Suprapubic skin (tissue), 4 donors: ENCODE measurements at places on chromosomes 2 and 18.

- H3K27me3 ChIP-seq, result no peaks in the 10 kb centered on the region
- H3K4me3 ChIP-seq, result no peak overlapping the region
- DNase-seq, result no peak
- H3K27ac ChIP-seq, result no peak overlapping the region
- no peaks in the 10 kb centered on the region for H3K4me1 ChIP-seq
- H3K36me3 ChIP-seq, result no peaks in the 10 kb centered on the region
Observed at GRCh38 chr2:47644351-47644750, 138.6 kb upstream of the MSH6 start.

- DNase-seq, result no peak
- H3K27ac ChIP-seq, result no peak overlapping the region
- no peaks in the 10 kb centered on the region for H3K36me3 ChIP-seq
- no peaks in the 10 kb centered on the region for H3K27me3 ChIP-seq
- no peaks in the 10 kb centered on the region for H3K4me1 ChIP-seq
Observed at GRCh38 chr2:139411236-139411635, 631.0 kb upstream of the NXPH2 start.

- no peak for DNase-seq
- H3K4me3 ChIP-seq, result no peak overlapping the region
- peaks cover 70% of the 10 kb centered on the region for H3K4me1 ChIP-seq
- no peaks in the 10 kb centered on the region for H3K27me3 ChIP-seq
- no peaks in the 10 kb centered on the region for H3K36me3 ChIP-seq
Observed at GRCh38 chr2:207254591-207255464, 89.1 kb upstream of the KLF7 start.

GRCh38 chr2:9158786-9159779, 47.5 kb upstream of the ASAP2 start:
- DNase-seq, result no peak
- no peaks in the 10 kb centered on the region for H3K36me3 ChIP-seq
- H3K4me1 ChIP-seq, result peaks cover 3% of the 10 kb centered on the region
- no peak overlapping the region for H3K27ac ChIP-seq
- no peak overlapping the region for H3K4me3 ChIP-seq

- H3K36me3 ChIP-seq, result no peaks in the 10 kb centered on the region
- no peak overlapping the region for H3K27ac ChIP-seq
- DNase-seq, result no peak
- peaks cover 18% of the 10 kb centered on the region for H3K4me1 ChIP-seq
- H3K4me3 ChIP-seq, result no peak overlapping the region
- no peaks in the 10 kb centered on the region for H3K27me3 ChIP-seq
Observed at GRCh38 chr2:23409248-23409647, 24.3 kb downstream of the KLHL29 start.

DNA sequence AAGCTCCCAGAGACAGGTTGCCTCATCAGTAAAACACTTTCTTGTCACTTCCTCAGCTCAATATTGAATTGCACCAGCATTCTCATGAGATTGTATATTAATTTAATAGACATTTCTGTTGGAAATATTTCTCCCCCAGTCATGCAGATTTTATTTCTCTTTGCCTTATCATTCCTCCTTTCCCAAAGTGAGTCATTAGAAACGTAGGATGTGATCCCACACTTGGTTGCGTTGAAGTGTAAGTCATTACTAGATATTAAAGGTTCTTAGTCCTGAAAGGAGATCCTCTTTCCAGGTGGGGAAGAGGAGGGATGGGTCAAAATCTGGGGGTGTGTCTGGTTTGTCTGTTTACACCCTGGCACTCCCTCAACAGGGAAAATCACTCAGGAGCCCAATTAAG, 438.2 kb downstream of the SLC4A3 start:
- DNase-seq, result no peak
- no peak overlapping the region for H3K4me3 ChIP-seq
- peaks cover 4% of the 10 kb centered on the region for H3K4me1 ChIP-seq
- H3K27ac ChIP-seq, result no peak overlapping the region

- no peaks in the 10 kb centered on the region for H3K27me3 ChIP-seq
- no peaks in the 10 kb centered on the region for H3K36me3 ChIP-seq
- DNase-seq, result no peak
- no peak overlapping the region for H3K27ac ChIP-seq
- H3K4me3 ChIP-seq, result no peak overlapping the region
Observed at GRCh38 chr2:233384811-233385488, 30.7 kb downstream of the DGKD start.
